ENCODE measurements at places on chromosomes 3 and 15. TPM values are rescaled to one million over a fixed set of nuclear protein-coding genes. Genes with fewer than 3 reads are reported as not detected.

GRCh38 chr15:38563723-38564519 is 693 bp downstream of the RASGRP1 start:
- DNase-seq: no peak

DNA sequence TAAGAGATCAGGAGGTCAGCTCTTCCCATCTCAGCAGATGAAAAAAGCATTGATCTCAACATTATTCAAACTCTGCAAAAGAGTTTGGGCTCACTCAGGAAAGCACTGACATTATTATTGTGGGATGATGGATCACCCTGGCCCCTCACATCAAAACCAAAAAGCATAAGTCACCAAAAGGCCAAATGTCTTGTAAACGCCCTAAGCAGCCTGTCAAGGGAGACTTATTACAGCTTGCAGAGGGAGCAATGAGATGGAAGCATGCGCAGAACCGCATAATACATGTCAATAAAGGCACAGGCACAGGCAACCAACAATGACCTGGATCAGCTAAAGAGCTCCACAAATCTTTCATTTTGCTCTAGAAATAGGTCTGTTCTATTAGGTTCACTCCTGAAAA is 4.6 kb downstream of the FSIP1 start:
- DNase-seq: no peak

DNA sequence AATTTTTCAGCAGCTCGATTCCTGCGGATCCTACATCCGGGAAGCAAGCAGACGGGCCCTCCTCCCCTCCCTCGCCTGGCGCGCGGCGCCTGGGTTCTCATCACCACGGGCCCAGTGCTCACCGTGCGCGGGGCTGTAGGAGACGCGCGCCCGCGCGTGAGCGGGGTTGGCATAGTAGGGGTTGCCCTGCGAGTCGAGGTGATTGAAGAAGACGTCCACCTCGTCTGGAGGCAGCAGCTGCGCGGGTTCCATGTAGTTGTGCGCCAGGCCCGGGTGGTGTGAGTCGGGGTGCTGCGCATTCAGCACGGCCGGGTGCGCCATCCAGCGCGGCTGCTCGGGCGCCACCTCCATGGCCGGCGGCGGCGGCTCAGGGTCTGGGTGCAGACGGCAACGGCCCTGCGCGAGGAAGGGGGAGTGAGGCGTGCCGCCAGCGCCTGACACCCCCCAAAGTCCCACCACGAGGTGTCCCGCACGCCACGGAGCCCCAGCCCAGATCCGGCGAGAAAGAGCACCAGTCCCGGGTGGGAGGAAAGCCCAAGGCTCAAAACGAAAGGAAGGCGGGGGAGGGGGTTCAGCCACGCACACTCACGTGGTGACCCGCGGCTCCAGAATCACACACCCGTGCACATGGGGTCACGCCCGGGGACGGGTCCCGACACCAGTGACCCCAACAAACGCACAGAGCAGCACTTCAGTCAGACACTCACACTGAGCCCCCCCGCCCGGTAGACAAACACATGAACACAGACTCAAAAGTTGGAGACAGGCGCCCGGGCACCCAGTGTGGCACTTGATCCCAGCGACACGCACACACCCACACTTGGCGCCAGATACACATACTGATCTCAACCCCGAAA is 6.1 kb downstream of the GATA2 start:
- DNase-seq: no peak

DNA sequence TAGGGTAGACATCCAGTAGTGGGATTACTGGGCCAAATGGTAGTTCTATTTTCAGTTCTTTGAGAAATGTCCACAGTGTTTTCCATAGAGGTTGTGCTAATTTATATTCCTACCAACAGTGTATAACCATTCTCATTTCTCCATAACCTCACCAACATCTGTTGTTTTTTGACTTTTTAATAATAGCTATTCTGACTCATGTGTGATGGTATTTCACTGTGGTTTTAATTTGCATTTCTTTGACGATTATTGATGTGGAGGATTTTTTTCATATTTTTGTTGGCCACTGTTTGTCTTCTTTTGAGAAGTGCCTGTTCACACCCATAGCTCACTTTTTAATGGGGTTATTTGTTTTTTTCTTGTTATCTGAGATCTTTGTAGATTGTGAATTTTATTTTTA is 125.2 kb downstream of the CFAP20DC start:
- DNase-seq: no peak

GRCh38 chr3:139281096-139281495 is 62.7 kb upstream of the MRPS22 start:
- DNase-seq: no peak

DNA sequence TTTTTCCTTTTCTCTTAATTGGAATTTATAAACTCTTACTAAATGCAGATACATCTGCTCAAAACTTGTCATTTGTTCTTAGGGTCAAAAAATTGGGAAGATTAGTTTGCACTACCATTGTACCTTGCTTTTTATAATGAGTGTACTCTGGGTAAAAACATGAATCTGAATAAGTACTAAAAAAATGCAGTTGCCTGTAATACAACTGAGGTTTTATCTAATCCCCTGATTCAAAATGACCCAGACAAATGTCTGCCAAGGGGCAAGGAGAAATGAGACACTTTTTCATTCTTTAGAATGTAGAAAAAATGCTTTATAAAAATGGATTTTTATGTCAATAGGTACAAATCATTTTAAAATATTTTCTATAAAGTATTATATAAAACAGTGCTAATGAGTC is 42.4 kb downstream of the RASA2 start:
- DNase-seq: no peak

GRCh38 chr15:76298986-76299385 is 12.3 kb downstream of the ETFA start:
- no peak for DNase-seq

DNA sequence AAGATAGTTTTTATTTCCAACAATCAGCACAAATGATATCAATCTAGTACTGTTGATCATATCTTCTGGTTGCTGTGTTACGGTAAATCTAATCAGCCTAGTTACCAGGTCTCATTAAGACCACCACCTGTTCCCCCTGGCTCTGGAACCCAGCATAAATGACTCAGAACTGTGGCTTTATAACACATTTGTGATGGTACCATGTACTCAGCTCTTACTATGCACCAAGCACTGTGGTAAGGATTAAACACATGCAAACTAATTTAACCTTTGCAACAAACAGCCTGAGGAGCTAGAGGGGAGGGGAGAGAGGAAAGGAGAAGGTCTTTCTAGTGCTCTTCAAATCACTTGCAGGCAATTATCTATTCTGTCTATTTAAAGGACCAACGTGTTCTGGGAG is 173.9 kb upstream of the LMCD1 start:
- no peak for DNase-seq

- no peak for DNase-seq
These were observed 16.9 kb downstream of the SLC24A1 start for GRCh38 chr15:65638681-65639089.

The ZNF80 gene
- not detected for total RNA-seq

The NEIL1 gene
- total RNA-seq: 22.2 TPM

The STRA6 gene
- 0.71 TPM for total RNA-seq

The PLSCR2 gene
- not detected for total RNA-seq

The ECE2 gene
- total RNA-seq: 2.3 TPM

Data from sigmoid colon (tissue), 7 donors.